ENCODE measurements at places on chromosomes 13 and 19.

DNA sequence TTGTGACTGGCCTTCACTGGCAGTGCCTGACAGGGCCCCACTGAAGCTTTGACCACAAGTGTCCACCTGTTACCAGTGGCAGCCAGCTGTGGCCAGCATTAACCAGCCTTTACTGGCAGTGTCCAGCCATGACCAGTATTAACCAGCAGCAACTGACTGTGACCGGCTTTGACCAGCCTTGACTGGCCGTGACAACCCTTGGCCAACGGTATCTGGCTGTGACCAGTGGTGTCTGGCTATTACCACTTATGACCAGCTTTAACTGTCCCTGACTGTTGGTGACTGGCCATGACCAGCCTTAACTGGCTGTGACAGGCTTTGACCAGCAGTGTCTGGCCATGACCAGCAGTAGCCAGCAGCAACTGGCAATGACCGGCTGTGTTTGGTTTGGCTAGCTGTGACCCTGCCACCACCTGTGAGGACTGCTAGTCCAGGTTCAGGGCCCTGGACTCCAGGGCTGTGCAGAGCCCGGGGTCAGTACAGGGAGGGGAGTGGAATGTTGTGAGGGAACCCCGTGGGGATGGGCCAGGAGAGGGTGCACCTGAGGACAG lies 32.2 kb downstream of the CKM start:
- DNase-seq, result no peak

GRCh38 chr13:46178143-46178542 lies 3.8 kb downstream of the LCP1 start:
- no peak for DNase-seq

- DNase-seq, result no peak
These were observed 3.8 kb upstream of the KMT2B start for GRCh38 chr19:35713904-35714495.

DNA sequence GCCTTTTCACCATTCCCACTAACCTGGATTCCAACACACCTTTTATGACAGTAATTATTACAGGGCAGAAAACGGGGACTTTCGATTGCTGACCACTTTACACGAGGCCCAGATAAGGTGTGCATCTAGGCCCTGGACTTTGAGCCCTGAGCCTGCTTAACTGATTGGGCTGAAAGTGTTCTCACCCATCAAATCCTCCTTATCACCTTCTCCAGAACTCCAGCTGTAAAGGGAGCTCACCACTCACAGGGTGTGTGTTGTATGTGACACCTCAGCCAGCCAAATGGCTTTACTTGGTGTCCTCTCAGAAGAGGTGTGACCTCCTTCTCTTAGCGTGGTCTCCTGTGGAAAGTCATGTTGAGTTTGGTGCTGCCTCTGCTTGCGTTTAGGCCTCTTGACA lies 36.5 kb downstream of the SIPA1L3 start:
- DNase-seq, result no peak

DNA sequence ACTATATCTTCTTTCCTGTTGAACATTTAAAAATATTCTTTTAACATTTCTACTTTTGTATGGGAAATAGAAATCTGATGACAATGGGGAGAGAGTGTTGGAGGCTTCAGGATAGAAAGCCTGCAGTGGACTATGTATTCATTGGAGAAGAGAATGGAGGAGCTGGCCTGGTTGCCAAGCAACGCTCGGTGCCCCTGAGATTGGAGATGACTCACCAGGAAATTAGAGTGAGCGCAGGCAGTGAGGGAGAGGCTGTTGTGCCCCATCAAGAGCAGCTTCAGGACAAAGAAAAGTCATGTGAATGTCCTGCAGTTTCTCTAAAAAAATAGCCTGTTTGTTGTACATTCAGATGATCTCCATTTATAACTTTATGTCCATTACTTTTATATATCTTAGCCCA lies 48.7 kb upstream of the ZNF835 start:
- peak; percentile 20 for DNase-seq

- DNase-seq, result no peak
These were observed 31.9 kb downstream of the ATP4B start for GRCh38 chr13:113625965-113626721.

GRCh38 chr13:91346850-91347201 lies 661 bp upstream of the MIR17HG start:
- DNase-seq, result no peak

- no peak for DNase-seq
These were observed 102.8 kb downstream of the TEX29 start for GRCh38 chr13:111423168-111423785.

DNA sequence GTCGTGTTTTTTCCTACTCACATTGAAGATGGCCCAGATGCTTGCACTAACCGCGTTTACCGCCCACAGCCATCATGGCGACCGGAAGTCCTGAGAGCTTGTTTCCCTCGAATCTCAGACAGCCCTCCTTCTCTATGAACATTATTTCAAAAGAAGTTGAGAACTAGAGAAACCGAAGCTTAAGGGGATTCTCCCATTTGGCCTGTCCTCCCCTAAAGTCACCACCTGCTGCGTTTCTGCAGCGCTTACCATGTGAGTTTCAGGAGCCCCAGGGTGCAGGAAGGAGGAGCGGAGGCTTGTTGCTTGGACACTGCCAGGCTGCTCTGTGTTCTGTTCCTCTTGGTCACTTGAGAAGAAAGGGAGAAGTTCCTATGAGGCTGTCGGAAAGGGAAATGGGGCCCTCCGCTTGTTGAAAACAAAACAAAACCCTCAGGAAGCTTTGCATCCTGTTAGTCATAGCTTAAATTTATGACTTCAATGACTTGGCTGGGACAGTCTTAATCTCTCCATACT lies 6.2 kb downstream of the CARD8 start:
- no peak for DNase-seq

DNA sequence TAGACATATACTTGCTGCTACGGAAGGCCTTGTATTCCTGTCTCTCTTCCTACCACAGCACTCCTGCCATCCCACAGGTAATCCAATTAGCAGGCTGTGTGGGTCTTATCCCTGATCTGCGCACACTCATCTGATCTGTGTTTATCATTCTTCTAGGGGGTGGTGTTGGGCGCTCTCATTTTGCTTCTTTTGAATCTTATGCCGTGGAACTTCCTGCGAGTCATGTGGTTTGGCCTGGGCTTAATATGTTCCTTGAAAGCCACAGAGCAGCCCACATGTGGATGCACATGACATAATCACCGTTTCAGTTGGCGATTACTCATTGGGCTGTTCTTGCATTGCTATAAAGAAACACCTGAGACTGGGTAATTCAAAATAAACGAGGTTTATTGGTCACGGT lies 7.5 kb downstream of the RASA3 start:
- no peak for DNase-seq

- no peak for DNase-seq
These were observed 9.0 kb upstream of the JUND start for GRCh38 chr19:18290302-18291018.

DNA sequence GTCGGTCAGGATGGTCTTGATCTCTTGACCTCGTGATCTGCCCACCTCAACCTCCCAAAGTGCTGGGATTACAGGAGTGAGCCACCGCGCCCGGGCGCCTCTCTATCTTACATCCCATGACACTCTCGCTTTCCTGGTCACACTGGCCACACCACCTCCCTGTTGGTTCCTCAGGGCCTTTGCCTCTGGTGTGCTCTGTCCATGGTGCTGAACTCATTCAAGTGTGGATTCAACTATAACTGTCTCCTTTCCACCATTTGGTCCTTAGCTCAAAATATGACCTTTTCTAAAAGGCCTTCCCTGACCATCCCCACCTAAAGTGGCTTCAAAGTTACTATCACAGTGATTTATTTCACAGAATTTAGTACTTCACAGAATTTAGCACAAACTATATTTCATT lies 3.7 kb upstream of the SMIM17 start:
- no peak for DNase-seq

- no peak for DNase-seq
These were observed 1.3 kb upstream of the LENG1 start for GRCh38 chr19:54160854-54161253.

DNA sequence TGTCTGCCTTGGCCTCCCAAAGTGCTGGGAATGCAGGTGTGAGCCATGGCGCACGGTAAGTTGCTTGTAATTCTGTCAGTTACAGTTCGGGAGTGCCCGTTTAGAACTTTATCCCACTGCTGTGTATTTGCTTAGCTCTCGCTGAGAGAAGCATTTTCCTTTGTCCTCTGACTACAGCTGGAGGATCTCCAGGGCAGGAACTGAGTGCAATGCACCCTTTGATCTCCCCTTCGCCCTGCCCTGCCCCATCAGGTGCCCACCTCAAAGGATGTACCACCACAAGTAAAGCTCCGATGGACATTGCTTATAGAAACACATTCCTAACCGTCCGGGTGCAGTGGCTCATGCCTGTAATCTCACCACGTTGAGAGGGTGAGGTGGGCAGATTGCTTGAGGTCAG lies 6.5 kb downstream of the BRME1 start:
- DNase-seq, result no peak

DNA sequence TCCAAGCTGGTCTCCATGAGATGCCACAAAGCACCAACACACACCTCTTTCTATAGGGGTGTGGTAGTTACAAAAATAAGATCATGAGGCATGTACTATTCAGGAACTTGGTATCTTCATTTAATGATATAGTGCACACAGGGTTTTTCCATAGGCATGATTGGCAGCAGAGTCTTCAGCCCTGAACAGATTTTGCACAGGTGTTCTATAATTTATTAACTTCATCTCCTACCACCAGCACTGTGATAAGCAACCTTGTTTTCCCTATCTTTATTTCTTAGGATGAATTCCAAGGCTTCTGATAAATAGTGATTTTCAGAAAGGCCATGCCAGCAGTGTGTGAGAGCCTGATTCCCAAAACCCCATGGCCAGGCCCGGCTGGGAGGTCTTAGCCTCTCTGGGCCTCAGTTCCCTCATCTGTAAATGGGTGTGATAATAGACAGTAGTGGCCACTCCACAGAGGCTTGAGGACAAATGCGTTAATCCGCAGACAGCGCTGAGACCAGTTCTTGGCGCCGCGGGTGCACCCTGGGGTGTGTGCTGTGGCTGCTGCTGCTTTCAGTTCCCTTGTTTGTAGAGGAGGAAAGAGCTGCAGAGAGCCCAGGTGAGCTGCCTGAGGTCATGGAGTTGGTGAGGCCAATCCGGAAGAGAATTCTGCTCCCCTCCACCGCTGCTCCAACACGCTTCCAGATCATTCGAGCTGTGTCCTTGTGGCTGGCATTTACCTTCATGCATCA lies 33.1 kb downstream of the DHRS12 start:
- DNase-seq, result no peak

DNA sequence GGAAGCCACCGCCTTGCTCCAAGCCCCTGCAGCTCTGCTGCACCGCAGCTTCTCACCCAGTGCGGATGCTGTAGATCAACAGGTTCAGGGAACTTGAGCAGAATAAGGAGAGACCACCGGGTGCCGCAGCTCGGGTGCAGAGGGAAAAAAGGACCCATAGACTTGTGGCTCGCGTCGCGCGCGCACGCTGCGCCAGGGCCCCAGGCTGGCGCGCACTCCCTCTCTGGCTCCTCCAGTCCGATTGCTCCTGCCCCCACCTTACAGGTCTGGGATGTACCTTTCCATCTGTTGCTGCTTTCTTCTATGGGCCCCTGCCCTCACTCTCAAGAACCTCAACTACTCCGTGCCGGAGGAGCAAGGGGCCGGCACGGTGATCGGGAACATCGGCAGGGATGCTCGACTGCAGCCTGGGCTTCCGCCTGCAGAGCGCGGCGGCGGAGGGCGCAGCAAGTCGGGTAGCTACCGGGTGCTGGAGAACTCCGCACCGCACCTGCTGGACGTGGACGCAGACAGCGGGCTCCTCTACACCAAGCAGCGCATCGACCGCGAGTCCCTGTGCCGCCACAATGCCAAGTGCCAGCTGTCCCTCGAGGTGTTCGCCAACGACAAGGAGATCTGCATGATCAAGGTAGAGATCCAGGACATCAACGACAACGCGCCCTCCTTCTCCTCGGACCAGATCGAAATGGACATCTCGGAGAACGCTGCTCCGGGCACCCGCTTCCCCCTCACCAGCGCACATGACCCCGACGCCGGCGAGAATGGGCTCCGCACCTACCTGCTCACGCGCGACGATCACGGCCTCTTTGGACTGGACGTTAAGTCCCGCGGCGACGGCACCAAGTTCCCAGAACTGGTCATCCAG lies 964 bp downstream of the PCDH17 start:
- no peak for DNase-seq

GRCh38 chr13:60261432-60262351 lies 98.0 kb upstream of the DIAPH3 start:
- no peak for DNase-seq
